ENCODE measurements at places on chromosomes 11 and 22.

GRCh38 chr11:107392611-107393010 lies 65.0 kb downstream of the CWF19L2 start:
- H3K4me1 ChIP-seq = peaks cover 30% of the 10 kb centered on the region
- peak overlapping the region; percentile 73 for H3K27ac ChIP-seq

DNA sequence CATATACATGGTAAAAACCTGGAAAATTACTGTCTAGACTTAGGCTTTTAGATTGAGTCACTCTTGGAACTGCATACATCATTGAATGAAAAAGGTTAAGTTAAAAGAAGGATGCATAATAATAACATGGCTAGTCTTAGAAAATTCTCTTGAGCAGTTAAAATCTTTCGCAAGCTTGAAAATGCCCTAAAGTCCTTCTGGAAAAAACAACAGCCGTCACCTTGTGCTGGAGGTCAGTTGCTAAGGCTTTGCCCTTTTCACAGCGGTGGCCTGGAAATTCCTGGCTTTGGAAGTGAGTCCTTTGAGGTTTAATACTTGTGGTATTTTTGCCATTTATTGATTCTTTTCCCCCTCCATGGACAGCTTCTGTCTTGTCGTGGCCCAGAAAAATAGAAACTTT lies 17.4 kb upstream of the FBLN1 start:
- peaks cover 2% of the 10 kb centered on the region for H3K27me3 ChIP-seq
- H3K4me1 ChIP-seq = no peaks in the 10 kb centered on the region
- no peak overlapping the region for H3K4me3 ChIP-seq
- H3K36me3 ChIP-seq = peaks cover 17% of the 10 kb centered on the region
- no peak for DNase-seq
- no peak overlapping the region for H3K27ac ChIP-seq

DNA sequence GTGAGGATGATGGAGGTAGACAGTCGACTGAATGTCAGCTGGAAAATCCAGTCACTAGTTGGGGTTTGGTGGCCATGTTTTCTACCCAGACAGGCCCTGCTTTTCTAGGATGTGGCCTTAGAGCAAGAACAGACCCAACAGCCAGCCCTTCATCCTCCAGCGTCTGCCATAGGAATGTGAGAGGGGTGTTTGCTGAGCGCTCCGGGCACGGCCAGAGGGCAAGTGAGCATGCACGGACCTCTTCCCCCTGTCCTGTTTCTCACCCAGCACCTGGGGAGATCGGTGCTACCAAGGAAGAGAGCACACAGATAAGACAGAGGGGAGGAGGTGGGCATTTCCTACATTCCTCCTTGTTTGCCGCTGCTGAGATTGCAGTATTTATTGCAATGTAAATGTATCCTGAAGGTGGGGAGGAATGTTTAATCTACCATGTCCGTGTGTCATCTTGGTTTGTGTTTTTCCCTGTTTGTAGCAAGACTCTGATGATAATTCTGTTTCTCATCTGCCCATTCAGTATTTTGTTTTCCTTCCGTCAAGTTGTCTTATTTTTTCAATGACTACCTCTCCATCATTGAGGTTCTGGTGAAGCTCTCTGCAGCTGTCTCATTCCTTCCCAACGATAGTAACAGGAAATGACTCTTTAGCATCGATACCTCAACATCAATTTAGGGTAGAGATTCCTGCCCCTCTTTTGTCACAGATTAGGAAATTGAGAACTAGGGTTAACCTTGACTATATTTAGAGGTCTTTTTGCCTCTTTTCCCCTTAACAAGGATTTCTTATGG lies 4.9 kb upstream of the ATF4 start:
- H3K27me3 ChIP-seq = peaks cover 8% of the 10 kb centered on the region
- H3K27ac ChIP-seq = peak overlapping the region; percentile 6
- no peak for DNase-seq
- peak overlapping the region; percentile 18 for H3K4me3 ChIP-seq
- peaks cover 5% of the 10 kb centered on the region for H3K36me3 ChIP-seq

GRCh38 chr11:75536786-75537641 lies 11.3 kb upstream of the GDPD5 start:
- peaks cover 10% of the 10 kb centered on the region for H3K27me3 ChIP-seq
- no peak overlapping the region for H3K4me3 ChIP-seq
- H3K27ac ChIP-seq = no peak overlapping the region
- H3K4me1 ChIP-seq = peaks cover 19% of the 10 kb centered on the region
- H3K36me3 ChIP-seq = no peaks in the 10 kb centered on the region
- DNase-seq = no peak

DNA sequence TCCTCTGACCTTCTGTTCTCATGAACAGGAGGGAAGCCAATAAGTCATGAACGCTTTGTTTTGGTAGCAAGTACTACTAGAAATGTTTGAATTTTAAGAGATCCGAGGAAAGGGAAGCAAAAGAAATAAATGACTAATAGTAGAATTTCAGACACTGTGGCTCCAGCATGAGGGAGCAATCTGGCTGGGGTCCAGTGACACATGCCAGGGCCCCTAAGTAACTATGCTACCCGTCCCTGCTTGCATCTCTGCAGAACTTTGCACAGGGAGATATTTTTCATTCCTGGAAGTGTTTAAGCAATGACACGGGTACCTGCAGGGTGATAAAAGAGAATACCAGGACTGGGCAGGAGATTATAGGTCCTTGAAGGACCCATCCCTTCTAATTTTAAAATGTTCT lies 7.3 kb upstream of the ADAMTS8 start:
- H3K4me1 ChIP-seq = no peaks in the 10 kb centered on the region
- peaks cover 4% of the 10 kb centered on the region for H3K27me3 ChIP-seq
- no peak for DNase-seq
- no peak overlapping the region for H3K27ac ChIP-seq

DNA sequence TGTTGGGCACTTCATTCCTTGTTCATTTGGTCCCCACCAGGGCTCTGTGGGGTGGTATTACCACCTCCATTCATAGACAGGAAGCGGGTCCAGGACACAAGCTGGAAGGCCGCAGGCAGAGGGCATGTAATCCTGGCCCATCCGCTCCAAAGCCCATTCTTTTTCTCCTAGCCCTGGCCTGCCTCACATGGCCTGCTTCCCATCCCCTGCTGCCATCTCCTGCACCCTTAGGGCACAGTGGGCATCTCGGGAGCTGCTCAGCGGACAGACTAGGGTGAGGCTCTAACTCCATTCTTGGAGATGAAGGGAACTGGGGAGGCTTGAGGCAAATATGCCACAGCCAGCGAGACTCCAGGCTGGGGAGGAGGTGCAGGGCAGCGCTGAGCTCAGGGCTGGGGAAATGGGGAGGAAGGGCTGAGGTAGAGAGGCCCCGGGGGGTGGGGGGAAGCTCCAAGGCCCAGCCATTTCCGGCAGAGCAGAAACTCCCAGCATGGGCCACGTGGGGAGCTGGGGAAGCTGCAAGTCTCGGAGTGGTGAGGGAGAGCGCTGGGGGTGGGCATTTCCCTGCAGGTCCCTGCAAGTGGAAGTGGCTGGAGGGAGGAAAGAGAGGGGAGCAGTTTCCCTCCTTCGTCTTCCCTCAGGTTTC lies 14.3 kb upstream of the BCL9L start:
- no peak overlapping the region for H3K27ac ChIP-seq
- no peaks in the 10 kb centered on the region for H3K36me3 ChIP-seq
- peak; percentile 17 for DNase-seq
- peaks cover 2% of the 10 kb centered on the region for H3K27me3 ChIP-seq
- no peak overlapping the region for H3K4me3 ChIP-seq
- no peaks in the 10 kb centered on the region for H3K4me1 ChIP-seq

GRCh38 chr11:72048766-72049460 lies 31.4 kb downstream of the NUMA1 start:
- no peak for DNase-seq
- H3K27me3 ChIP-seq = peaks cover 2% of the 10 kb centered on the region
- H3K27ac ChIP-seq = peak overlapping the region; percentile 26
- no peak overlapping the region for H3K4me3 ChIP-seq
- H3K4me1 ChIP-seq = no peaks in the 10 kb centered on the region

- H3K27me3 ChIP-seq = no peaks in the 10 kb centered on the region
- H3K4me3 ChIP-seq = no peak overlapping the region
- DNase-seq = no peak
- H3K4me1 ChIP-seq = peaks cover 6% of the 10 kb centered on the region
- no peaks in the 10 kb centered on the region for H3K36me3 ChIP-seq
These were observed 252.7 kb downstream of the TMEM135 start for GRCh38 chr11:87290304-87290922.

DNA sequence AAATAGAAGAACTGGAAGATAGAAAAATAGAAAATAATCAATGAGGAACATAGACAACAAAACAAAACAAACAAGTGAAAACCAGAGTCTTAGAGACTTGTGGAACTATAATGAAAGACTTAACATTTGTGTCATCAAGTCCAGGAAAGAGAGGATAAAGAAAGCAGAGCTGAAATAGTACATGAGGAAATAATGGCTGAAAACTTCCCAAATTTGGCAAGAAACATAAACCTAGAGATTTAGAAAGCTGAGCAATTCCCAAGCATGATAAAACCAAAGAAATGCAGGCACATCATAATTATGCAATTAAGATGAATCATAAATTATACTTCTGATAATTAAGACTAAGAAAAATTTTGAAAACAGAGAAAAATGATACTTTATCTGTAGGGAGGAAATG lies 614.5 kb downstream of the ETS1 start:
- H3K4me3 ChIP-seq = no peak overlapping the region
- no peaks in the 10 kb centered on the region for H3K36me3 ChIP-seq
- H3K27me3 ChIP-seq = no peaks in the 10 kb centered on the region
- DNase-seq = no peak
- H3K4me1 ChIP-seq = no peaks in the 10 kb centered on the region

DNA sequence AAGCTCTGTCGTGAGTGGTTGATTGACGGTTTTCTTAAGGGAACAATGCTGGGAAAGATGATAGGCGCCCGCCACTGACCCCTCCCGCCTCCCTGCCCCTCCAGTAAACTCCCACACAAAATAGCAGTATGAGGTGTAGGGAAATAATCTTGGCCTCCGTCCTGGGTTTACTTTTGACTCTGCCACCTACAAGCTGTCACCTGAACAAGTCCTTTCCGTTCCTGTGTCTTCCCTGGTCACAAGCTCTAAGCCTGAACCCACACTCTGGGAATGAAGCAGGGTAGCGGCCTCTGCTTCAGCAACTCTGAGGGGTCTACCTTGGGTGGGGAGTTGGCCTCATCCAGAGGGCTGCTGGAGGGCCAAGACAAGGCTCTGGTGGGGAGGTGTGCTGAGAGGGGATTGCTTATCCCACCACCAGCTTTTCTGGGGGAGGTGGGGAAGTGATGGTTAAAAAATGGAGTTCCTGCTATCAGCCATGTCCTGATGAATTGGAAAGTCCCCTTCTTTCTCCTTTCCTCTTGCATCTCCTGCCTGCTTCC lies 87.8 kb downstream of the CEP164 start:
- no peaks in the 10 kb centered on the region for H3K36me3 ChIP-seq
- no peak overlapping the region for H3K27ac ChIP-seq
- no peak overlapping the region for H3K4me3 ChIP-seq
- peaks cover 3% of the 10 kb centered on the region for H3K27me3 ChIP-seq

- peak; percentile 55 for DNase-seq
- H3K4me3 ChIP-seq = peak overlapping the region; percentile 0
- H3K27me3 ChIP-seq = no peaks in the 10 kb centered on the region
- H3K36me3 ChIP-seq = peaks cover 11% of the 10 kb centered on the region
These were observed 116.6 kb downstream of the TBC1D22A start for GRCh38 chr22:46879083-46879482.

DNA sequence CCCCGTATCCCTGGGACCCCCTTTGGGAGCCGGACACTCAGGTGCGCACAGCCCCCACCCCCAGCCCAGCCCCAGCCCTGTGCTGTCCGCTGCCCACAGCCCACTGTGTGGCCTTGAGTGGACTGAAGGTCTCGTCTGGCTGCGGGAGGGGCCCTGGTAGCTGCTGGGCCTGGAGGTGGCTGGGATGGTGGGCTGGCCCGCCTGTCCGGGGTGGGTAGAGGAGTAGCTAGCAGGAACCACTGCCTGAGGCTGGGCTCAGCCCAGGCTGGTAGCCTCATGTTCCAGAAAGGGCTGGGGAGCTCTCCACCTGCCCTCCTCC lies 4.6 kb upstream of the MUC6 start:
- no peaks in the 10 kb centered on the region for H3K36me3 ChIP-seq
- no peak overlapping the region for H3K4me3 ChIP-seq
- DNase-seq = peak; percentile 18
- peaks cover 10% of the 10 kb centered on the region for H3K27me3 ChIP-seq

GRCh38 chr22:19779011-19779421 lies 18.4 kb downstream of the TBX1 start:
- H3K36me3 ChIP-seq = no peaks in the 10 kb centered on the region
- peaks cover 2% of the 10 kb centered on the region for H3K4me1 ChIP-seq
- no peak overlapping the region for H3K4me3 ChIP-seq
- no peak for DNase-seq
- no peak overlapping the region for H3K27ac ChIP-seq

- peak overlapping the region; percentile 52 for H3K4me3 ChIP-seq
- H3K4me1 ChIP-seq = peaks cover 17% of the 10 kb centered on the region
- H3K36me3 ChIP-seq = no peaks in the 10 kb centered on the region
- DNase-seq = no peak
- H3K27ac ChIP-seq = peak overlapping the region; percentile 43
- H3K27me3 ChIP-seq = peaks cover 10% of the 10 kb centered on the region
These were observed 35.4 kb downstream of the NFAM1 start for GRCh38 chr22:42396621-42397331.

GRCh38 chr11:37951996-37952395 lies 1354.0 kb upstream of the RAG2 start:
- H3K4me1 ChIP-seq = no peaks in the 10 kb centered on the region
- H3K27me3 ChIP-seq = no peaks in the 10 kb centered on the region
- no peak overlapping the region for H3K27ac ChIP-seq
- no peak overlapping the region for H3K4me3 ChIP-seq

- DNase-seq = no peak
- no peak overlapping the region for H3K27ac ChIP-seq
- H3K36me3 ChIP-seq = no peaks in the 10 kb centered on the region
- peaks cover 2% of the 10 kb centered on the region for H3K27me3 ChIP-seq
These were observed 84.0 kb downstream of the GGTLC2 start for GRCh38 chr22:22728382-22728781.

DNA sequence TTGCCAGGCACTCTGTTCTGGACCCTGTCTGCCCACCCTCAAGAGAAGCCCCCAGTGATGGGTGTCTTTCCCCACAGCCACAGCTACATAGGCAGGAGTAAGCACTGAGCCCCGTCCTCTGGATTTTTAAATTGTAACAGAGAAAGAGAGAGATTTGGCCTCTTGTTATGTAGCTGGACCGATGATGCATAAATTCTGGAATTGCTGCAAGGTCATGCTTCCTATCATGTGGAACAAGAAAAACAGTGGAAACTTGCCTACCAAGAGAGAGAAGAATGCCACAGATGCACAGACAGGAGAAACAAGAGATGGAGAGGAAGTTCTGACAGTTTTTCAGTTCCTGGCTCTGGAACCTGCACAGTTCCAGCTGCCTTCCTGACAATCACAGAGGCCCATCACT lies 150.2 kb downstream of the ETS1 start:
- no peak overlapping the region for H3K4me3 ChIP-seq
- no peak overlapping the region for H3K27ac ChIP-seq
- no peaks in the 10 kb centered on the region for H3K36me3 ChIP-seq
- no peaks in the 10 kb centered on the region for H3K27me3 ChIP-seq
- no peaks in the 10 kb centered on the region for H3K4me1 ChIP-seq
